NCI-H1436 treated with DMSO at 0.1 percent for 48 hours (cell line): ENCODE measurements at places on chromosomes 4 and X.

- DNase-seq, result no peak
These were observed at the start of gene GPC3 for GRCh38 chrX:133985164-133985966. Gene GPC3, minus strand, starts transcription at chrX:133985594.

GRCh38 chrX:150544835-150545770 lies 23.3 kb upstream of the MTM1 start:
- DNase-seq, result no peak

- no peak for DNase-seq
These were observed 1210.6 kb downstream of the C4orf33 start for GRCh38 chr4:130306566-130306965.

- DNase-seq, result no peak
These were observed 48.6 kb downstream of the DCLK2 start for GRCh38 chr4:150126864-150127203.
